ENCODE measurements at places on chromosomes 11 and 22.

GRCh38 chr22:37182949-37183245 lies 5.2 kb downstream of the C1QTNF6 start:
- no peak for DNase-seq

DNA sequence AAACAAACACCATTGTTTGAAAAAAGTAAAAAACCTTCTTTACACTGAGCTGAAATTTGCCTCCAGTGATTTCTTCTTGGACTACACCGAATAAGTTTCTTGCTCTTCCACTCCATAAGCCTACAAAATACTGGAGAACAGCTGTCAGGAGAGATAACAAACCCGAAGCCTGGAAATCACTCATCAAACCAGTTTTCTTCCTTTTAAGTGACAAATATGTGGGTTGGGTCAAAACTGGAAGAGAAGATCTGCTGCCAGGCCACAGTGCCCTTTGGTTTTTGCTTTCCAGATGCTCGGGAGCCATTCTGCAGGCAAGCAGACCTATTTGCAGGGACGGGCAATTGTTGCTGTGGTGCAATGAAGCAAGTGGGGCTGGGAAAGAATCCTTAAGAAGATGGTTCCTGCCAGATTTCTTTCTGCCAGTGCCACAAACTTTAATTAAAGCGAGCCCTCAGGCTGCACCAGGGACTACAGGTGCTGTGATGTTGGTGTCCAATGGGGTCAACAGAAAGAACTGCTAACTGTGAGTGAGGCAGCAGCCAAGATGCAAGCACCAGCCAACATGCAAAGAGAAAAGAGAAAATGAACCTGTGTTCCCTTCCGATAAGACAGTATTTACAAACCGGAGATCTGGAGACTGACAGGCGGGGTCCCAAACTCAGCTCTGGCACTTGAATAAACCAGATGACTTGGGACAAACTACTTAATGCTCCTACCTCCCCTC lies 44.8 kb upstream of the SMCO4 start:
- no peak for DNase-seq

DNA sequence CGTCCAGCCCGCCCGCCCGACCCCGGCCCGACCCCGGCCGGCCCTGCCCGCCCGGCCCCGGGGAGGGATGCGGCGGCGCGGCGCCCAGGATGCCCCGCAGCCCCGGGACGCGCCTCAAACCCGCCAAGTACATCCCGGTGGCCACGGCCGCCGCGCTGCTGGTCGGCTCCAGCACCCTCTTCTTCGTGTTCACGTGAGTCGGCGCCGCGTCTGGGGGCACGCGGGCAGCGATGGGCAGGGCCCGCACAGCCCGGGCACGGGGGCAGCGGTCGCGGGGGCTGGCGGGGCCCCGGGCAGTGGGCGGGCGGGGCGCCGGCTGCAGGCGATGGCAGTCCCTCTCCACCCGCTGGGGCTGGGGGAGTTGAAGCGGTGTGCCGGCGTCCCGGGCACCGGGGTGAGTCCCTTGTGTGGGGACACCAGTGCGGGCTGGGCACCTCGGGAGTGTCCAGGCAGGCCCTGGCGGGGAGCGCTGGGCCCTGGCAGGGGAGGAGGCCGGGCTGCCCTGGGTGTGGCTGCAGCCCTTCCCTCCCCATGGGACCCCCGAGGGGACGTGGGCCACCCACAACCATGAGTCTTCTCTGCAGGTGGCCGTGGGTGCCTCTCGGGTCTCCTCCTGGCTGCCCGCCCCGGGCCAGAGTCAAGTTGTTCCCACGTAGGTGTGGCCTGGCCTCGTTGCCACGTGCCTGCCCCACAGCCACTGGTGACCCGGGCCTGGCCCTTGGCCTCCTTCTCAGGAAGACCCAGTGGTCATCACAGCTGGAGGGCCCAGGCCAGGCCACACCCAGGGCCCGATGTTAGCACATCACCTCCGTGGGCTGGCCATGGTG lies 468 bp downstream of the ZDHHC8 start:
- no peak for DNase-seq

GRCh38 chr11:66877588-66878385 lies 20.9 kb downstream of the LRFN4 start:
- no peak for DNase-seq

DNA sequence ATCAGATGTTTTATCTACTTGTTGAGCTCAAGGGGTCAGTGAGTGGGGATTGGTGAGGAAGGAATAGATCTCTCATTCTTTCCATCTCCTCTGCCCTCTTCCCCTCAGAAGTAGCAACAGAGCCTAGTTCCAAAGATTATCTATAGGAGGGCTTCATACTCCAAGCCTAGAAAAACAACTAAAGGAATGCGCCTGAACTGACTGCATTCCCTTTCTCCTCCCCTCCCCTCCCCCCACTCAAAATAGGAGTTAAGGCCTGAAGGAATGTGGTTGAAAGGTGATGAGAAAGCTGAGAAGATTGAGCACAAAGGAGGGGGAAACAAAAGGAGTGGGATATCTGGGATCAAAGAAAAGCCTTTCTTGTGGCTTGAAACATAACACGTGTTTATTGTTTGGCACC lies 10.5 kb downstream of the EMSY start:
- DNase-seq: no peak

- DNase-seq: no peak
Observed at GRCh38 chr11:8031248-8032115, 44.3 kb downstream of the EIF3F start.

- no peak for DNase-seq
Observed at GRCh38 chr11:125750629-125751028, 4.5 kb downstream of the PATE1 start.

DNA sequence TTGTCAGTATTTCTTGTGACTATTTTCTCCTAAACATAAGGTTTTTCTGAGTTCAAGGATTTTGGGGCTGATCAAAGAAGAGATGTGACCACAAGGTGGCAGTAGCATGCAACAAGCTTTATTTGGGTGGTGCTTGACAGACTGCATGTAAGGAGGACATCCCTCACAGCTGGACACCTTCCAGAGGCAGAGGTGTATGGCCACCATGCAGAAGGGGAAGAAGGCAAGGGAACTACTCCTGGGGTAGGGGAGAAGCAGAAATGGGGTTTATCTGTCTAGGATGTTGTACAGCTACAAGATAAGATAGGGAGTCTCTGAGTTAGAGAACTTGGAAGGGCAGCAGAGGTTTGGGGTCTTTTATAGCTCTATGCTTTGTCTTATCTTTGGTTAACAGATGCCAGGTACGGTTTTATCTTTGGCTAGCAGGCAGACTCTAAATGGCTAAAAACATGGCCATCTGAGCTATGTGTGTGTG lies 5.1 kb upstream of the BIRC2 start:
- peak; percentile 49 for DNase-seq

GRCh38 chr22:24413736-24414385 lies 13.5 kb upstream of the ADORA2A start:
- no peak for DNase-seq

- DNase-seq: no peak
Observed at GRCh38 chr11:60924110-60924905, at the start of gene TMEM132A. Gene TMEM132A (plus strand): TSS chr11:60924460. CDS start chr11:60924634, 174 bp downstream.

DNA sequence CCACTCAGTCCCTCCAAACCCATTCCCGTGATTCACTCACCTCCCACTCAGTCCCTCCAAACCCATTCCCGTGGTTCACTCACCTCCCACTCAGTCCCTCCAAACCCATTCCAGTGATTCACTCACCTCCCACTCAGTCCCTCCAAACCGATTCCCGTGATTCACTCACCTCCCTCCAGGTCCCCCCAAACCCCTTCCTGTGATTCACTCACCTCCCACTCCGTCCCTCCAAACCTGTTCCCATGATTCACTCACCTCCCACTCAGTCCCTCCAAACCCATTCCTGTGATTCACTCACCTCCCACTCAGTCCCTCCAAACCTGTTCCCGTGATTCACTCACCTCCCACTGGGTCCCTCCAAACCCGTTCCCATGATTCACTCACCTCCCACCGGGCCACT lies 639.6 kb downstream of the BRD1 start:
- DNase-seq: no peak

DNA sequence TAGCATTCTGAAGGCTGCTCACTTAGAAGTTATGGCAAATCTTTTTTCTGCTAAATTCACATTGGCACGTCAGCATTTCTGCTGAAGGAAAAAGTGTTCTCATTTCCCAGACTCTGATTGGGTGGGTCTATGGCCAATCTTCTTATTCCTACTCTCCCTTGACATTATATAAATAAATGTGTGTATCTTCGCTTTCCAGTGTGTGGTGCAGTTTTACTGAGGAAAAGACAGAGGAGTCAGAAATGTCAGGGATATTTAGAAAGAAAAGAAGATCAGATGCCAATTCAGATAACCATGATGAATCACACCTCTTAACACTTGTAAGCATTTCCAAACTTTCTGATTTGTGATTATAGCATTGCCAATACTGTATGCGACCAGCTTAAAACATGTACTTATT lies 3.2 kb upstream of the BDNF start:
- no peak for DNase-seq

DNA sequence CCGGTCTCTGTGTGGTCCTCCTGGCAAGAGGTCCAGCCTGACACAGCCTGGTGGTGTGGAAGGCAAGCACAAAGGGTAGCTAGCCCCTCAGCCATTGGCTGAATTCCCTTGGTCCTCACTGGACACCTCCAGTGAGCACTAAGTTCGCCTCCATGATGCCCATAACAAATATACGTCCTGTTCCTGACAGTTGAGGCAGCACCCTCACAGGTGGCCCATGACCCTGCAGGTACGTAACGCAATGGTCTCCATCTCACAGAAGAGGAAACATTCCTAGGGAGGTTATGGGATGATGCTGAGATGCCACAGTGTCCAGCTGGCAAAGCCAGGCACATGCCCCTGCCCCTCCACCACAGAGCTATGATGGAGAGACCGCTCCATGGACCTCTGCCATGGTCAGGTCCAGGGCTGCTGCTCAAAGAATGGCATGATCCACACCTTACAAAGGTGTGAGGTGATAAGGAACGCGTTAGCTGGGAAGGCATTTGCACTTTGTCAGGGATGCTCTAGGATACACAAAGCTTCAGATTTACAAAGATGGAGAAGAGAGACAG lies 1.4 kb upstream of the GNAZ start:
- DNase-seq: no peak

DNA sequence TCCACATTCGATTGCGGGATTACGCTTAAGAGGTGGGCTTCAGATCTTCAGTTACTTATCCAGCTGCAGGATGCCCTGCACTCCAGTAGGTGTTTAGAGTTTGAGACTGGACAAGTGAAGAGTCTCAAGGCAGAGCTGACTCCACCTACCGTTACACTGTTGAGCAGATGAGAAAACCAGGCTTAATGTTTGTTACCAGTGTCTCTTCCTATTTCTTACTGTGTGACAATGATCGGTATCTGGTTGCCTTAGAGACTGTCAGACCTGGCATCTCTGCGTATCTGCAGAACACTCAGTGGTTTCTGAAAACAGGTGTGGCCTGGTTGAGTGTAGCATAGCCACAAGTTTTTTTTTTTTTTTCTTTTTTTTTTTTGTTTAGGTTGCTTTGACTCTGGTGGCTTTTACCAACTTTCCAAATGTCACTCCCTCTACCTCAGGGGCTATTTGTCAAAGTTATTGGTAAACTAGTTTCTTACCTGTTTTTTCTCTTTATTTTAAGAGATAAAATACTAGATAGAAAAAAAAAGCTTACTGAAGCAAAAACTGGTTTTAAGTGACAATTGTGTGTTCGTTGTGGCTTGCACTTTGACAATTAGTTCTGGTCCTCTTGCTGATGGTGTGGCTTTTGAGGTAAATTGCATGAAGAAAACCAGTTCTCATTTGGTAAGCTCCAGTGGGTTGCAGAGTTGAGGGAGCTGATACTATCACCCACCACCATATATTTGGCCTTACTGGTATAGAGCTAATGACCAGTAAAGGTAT lies 284.8 kb downstream of the ETS1 start:
- peak; percentile 46 for DNase-seq

- no peak for DNase-seq
Observed at GRCh38 chr11:35683728-35684339, 21.3 kb downstream of the TRIM44 start.

DNA sequence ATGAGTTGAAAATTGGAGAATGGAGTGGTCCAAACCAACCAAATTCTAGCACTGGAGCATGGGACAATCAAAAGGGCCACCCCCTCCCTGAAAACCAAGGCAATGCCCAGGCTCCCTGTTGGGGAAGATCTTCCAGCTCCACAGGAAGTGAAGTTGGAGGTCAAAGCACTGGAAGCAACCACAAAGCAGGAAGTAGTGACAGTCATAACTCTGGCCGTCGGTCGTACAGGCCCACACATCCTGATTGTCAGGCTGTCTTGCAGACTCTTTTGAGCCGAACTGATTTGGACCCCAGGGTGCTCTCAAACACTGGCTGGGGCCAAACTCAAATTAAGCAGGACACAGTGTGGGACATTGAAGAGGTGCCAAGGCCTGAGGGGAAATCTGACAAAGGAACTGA lies 80.5 kb upstream of the ADSL start:
- no peak for DNase-seq

- no peak for DNase-seq
Observed at GRCh38 chr22:45904236-45904635, 72.7 kb downstream of the WNT7B start.

- DNase-seq: no peak
Observed at GRCh38 chr11:44140805-44141204, 45.3 kb downstream of the EXT2 start.

DNA sequence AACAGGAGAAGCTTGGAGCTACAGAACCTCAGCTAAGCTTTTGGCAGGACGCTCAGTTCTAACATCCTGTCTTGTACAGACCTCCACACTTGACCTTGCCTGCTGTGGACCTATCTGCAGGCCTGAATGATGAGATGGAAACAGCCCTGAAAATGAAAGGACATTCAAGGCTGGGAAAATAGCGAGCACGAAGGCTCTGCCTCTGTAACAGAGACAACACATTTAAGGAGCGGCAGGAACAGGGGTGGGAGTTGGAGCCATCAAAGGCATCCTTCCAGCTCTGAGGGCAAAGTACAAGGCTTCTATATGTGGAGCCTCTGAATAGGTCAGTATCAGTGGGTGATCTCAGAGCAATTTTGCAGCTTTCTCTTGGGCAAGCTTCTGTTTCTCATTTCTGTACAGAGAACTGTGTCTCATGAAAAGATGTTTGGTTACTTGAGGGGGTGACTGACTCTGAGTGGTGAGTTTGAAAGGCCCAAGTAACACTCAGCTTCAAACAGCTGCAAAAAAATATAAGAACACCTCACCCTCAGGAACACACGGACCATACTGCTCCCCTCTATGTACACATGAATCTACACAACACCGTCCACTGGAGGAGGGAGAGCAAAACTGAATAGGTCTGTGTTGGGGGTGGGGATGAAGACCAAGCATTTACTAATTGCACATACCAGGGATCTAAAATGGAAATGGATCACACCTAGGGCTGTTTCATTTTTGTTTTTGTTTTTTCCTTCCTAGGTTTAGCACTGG lies 101.6 kb downstream of the CCDC81 start:
- no peak for DNase-seq

GRCh38 chr11:71998649-71999310 lies at the start of gene IL18BP:
Gene IL18BP (plus strand): TSS chr11:71998909. CDS start chr11:71999985, 1,076 bp downstream.
- DNase-seq: no peak

DNA sequence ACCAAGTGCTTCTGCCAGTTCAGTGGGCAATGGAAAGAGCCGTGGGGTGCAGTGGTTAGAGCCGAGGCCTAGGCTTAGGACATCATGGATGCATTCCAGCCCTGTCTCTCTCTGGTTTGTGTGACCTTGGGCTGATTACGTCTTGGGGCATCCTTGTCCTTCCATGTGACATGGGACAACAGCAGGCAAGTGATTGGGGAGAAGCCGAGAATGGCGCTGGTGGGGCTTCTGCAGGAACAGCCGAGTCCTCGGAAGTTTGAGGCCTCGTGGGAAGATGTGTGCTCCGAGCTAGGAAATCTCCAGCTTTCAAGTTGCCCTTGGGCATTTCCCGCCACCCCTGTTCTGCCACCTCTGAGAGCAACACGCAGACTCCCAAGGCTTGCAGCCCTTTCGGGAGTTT lies 16.6 kb downstream of the TSPAN18 start:
- no peak for DNase-seq

All from activated CD4-positive, alpha-beta T cell treated with anti-CD3 and anti-CD28 coated beads for 1 hour (primary cell).